AG20443 (cell line): ENCODE measurements at places on chromosomes 11 and 22.

- peak; percentile 84 for DNase-seq
Measured at GRCh38 chr22:43273902-43274484, 69.2 kb downstream of the SCUBE1 start.

DNA sequence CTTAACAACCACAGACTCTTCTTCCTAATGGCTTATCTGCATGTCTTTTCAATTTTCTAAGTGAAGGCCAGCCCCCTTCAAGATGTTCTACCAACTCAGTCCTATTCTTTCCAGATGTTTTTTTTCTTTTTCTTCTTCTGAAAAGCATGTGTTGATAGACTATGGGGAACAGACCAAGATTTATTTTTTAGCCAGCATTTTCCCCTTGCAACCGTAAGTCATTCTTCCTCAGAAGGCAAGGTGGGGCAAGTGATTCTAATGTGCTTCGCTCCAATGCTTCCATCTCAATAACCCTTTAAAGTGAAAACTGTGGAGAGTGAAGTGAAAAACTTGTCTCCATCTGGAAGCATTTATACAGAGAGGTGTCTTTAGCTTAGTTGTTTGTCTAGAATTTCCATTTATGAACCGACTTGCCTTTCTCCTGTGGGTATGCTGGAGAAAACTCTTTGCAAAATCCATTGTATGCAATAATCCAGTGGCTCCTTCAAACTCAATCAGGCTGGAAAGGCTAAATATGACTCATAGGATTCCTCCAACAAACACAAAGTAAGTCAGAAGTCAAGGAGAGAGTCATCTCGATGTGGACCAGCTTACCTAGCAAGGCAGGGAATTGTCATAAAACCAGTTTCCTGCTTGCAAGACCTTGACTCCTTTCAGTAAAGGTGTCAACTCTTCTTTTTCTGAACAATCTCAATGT is 83.7 kb downstream of the MAML2 start:
- peak; percentile 41 for DNase-seq

GRCh38 chr11:32847511-32847910 is 17.8 kb downstream of the PRRG4 start:
- no peak for DNase-seq

DNA sequence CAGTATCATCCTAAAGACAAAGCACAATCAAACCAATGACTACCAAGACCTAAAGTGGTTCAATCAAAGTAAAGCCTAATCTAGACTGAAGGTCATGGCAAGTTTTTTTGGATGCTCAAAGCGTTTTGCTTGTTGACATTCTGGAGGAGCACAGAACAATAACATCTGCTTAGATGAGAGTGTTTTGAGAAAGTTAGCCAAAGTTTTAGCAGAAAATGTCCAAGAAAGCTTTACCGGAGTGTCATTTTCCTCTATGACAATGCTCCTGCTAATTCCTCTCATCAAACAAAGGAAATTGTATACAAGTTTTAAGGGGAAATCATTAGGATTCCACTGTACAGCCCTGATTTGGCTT is 256.9 kb upstream of the FAT3 start:
- DNase-seq, result no peak

DNA sequence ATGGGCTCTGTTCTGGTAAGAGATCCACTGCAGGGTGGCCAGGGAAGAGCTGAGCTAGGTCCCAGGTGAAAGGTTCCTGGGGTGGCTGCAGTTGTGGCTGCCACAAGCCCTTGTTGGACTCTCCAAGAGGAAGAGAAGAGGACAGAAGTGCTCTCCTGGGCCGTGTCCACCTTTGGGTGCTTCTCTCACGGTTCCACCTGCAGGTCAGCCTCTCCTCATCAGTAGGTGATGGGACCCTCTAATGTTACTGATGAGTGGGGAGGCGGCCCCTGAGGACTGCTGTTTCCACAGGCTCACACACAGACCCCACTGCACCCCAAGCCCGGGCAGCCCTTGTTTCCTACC is 804.9 kb downstream of the BRD1 start:
- no peak for DNase-seq

- peak; percentile 64 for DNase-seq
Measured at GRCh38 chr11:86608251-86608799, 64.1 kb downstream of the ME3 start.

DNA sequence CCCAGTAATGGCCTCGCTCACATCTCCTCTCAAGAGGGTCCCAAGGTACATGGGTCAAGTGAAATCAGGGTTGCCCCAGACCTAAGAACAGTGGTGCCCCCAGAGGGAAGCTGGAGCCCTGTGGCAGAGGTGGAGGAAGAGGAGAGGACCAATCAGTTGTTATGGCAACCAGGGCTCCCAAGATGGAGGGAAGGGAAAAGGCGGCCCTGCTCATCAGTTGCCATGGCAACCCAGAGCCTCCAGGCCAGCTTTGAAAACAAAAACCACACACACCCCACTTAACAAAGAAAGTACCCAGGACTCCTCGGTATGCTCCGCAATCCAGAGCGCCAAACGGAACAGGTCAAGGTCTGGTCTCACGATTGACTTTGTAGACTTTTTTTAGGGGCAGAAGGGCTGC is 53.5 kb upstream of the SLC35C1 start:
- DNase-seq, result no peak

DNA sequence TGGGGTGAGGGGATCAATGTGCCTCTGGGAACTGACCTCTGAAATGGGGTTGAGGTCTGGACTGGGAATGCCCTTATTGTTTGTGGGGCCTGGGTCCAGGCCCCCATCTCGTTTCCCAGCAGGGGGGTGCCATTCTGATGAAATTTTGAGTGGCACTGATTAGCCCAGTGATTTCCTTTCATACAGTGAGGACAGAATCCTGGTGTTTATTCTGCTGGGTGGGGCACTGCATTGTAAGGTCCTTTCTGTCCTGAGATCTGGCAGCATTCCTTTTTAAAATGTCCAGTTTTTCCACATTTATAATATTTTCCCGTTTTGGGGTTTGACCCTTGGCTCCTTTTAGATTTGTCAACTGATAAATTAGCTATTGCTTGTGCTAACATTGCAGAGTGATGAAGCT is 27.1 kb downstream of the OR10A6 start:
- no peak for DNase-seq

DNA sequence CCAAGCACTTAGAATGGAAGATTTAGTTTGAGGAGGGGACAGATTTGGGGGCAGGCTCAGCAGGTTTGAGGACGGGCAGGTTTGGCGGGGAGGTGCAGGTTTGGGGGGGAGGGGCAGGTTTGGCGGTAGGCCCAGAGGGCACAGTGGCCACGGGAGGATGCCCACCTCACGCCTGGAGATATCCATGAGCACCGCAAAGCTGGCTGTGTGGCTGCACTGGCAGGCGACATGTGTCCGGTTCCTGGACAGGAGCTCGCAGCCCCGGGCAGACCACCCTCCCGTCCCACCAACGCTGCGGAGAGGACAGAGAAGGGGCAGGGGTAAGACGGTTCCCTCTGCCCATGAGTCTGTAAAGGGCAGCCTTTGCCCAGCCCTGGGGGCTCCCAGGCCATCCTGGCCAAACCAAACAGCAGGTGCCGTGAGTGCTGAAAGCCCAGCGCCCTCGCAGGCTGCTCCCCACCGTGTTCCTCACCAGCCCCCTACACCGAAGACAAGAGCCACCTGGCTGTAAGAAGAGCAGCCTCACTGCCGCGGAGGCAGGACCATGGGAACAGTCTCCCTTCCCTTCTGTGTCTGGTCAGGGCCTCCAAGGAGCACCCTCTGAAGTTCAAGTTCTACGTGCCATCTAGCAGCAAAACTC is 43.0 kb downstream of the TRMU start:
- no peak for DNase-seq

- peak; percentile 49 for DNase-seq
Measured at GRCh38 chr11:57288771-57289579, 35.8 kb downstream of the TNKS1BP1 start.

- DNase-seq, result no peak
Measured at GRCh38 chr22:35470903-35471321, 69.7 kb upstream of the RASD2 start.

GRCh38 chr22:28986366-28986765 is 75.3 kb downstream of the C22orf31 start:
- DNase-seq, result no peak

GRCh38 chr11:65288706-65289536 is 25.7 kb upstream of the CDC42EP2 start:
- DNase-seq, result peak; percentile 36
